ENCODE measurements at places on chromosomes 11 and 22.

DNA sequence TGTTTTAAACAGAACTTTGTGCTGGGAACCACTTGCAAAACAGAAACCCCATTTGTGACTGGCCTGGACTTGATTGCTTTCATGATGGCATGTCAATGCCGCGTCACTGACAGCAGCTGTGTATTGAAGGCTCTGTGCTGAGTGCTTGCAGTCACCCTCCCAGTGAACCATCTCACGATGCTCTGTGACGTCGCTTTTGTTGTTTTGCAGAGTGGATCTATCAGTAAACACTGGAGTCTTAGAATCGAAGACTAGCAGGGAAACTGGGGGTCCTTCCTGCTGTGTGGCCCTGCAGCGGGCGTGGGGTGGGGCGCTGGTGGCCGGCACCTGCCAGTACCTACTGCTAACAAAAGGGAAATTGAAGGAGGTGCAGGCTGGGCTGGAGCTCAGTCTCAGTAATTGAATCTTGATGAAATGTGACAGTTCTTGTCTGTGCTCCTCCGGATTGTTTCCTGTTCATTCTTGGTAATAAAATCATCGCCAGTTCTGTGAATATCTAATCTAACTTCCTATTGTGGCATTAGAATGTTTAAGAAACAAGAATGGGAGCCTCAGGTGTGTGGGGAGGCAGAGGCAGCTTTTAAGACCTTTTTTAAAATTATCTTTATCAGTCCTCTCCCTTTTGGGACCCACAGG lies 50.5 kb upstream of the PARVG start:
- DNase-seq: no peak

- DNase-seq: no peak
Measured at GRCh38 chr11:6681949-6682348, 1.2 kb downstream of the MRPL17 start.

- no peak for DNase-seq
Measured at GRCh38 chr11:101446726-101447125, 137.1 kb downstream of the TRPC6 start.

DNA sequence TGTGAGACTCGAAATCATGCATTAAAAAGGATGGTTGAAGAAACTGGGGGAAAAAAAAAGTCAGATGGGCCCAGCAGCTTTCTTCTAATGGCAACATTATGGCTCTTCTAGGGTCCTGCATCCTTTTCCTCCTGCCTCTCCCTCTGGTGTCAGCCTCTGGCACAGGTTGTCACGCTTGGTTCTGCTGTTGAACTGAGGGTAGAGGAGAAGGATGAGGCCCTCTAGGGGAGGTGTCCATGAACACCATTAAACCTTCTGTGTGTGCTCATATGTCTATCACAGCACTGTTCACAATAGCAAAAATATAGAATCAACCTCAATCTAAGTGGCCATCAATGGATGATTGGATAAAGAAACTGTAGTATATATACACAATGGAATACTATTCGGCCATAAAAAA lies 36.0 kb downstream of the BUD13 start:
- DNase-seq: no peak

- DNase-seq: no peak
Measured at GRCh38 chr11:85281550-85281949, 345.6 kb downstream of the DLG2 start.

DNA sequence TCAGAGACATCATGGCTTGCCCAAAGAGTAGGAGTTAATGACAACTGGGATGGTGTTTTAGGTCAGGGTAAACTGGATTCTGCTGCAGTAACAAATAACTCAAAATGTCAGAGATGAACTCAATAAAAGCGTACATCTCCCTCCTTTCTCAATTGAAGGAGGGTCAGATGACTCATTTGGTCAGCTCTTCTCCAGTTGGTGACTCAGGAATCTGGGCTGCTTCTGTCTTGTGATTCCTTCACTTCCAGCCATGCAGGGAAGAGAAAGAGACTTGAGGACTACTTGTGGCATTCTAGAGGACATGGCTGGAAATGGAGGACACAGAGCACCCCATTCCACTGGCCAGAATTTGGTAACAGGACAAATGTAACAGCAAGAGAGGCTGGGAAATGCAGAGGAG lies 3.2 kb upstream of the SYT13 start:
- DNase-seq: no peak

GRCh38 chr11:46064221-46064620 lies 57.0 kb downstream of the PHF21A start:
- DNase-seq: no peak

GRCh38 chr11:88318017-88318416 lies 19.5 kb downstream of the CTSC start:
- DNase-seq: no peak

- DNase-seq: no peak
Measured at GRCh38 chr11:19701421-19701820, 11.2 kb upstream of the NAV2 start.

DNA sequence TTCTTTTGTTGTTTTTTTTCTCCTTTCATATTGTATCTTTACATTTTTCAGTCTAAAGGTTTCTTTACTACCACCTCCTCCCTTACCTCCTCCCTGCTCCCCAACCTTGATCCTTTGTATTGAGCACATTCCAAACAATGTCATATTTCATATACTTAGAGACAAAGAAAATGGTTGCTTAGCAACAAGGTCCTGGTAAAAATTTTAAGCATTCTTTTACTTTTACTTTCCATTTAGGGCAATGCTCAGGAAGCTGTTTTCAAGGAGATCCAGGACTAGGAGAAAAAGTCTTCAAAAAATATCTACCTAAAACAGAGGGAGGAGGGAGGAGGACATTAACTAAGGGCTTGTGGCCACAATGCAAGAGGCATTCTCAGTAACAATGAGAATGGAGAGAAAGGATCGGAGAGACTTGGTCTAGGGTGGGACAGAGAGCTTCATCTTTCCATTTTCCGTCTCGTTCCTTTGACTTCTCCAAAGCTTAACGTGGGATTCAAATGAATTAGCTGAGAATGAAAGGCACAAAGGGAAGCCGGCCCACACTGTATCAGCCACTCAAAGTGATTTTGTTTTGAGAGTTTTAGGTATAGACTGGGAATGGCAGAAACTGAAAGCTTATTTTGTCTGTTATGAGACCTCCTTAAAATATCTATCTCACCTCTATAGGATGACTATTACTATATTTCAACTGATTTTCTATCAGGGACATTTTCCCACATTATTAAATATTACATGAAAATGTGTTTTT lies 455.7 kb downstream of the RAB38 start:
- DNase-seq: no peak

GRCh38 chr11:70597751-70598625 lies 199.7 kb downstream of the CTTN start:
- no peak for DNase-seq

- DNase-seq: no peak
Measured at GRCh38 chr11:58513747-58514367, 6.0 kb upstream of the OR5B21 start.

DNA sequence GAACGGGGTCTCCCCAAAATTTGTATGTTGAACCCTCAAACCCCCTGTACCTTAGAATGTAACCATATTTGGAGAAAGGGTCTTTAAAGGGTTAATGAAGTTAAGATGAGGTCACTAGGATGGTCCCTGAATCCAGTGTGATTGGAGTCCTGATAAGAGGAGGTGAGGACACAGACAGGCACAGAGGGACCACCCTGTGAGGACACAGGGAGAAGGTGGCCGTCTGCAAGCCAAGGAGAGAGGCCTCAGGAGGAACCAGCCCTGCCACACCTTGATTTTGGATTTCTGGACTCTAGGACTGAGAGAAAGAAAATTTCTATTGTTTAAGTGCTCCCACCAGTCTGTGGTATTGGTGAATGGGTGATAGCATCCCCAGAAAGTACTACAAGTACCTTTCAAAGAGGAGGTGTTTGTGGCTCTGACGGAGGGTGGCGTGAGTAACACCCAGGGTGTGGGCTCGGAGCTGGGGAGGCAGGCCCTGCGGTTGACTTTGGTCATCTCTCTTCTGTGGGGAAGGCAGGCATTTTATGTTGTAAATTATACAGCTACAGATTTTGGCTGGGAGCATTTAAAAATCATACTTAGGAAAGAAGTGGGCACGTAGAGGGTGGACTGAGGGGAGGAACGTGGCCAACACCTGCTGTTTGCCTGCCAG lies 13.8 kb downstream of the MRGPRF start:
- no peak for DNase-seq

- no peak for DNase-seq
Measured at GRCh38 chr22:46429325-46429853, 93.9 kb downstream of the TRMU start.

DNA sequence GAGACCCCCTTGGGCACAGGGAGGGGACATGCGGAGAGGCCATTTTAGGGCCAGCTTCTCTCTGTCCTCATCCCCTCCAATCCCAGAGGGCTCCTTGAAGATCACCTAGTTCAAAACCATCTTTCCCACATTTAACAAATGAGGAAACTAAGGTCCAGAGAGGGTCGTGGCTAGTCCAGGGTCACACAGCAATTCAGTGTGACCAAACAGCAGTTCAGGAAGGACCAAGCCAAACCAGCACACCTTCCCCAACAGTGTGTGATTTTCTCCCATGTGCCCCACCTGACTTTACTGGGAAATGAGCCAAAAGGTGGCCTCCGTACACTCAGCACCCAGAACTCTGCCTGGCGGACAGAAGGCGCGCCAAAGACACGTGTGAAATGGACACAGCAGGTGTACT lies 51.3 kb downstream of the CACNA1I start:
- DNase-seq: no peak

DNA sequence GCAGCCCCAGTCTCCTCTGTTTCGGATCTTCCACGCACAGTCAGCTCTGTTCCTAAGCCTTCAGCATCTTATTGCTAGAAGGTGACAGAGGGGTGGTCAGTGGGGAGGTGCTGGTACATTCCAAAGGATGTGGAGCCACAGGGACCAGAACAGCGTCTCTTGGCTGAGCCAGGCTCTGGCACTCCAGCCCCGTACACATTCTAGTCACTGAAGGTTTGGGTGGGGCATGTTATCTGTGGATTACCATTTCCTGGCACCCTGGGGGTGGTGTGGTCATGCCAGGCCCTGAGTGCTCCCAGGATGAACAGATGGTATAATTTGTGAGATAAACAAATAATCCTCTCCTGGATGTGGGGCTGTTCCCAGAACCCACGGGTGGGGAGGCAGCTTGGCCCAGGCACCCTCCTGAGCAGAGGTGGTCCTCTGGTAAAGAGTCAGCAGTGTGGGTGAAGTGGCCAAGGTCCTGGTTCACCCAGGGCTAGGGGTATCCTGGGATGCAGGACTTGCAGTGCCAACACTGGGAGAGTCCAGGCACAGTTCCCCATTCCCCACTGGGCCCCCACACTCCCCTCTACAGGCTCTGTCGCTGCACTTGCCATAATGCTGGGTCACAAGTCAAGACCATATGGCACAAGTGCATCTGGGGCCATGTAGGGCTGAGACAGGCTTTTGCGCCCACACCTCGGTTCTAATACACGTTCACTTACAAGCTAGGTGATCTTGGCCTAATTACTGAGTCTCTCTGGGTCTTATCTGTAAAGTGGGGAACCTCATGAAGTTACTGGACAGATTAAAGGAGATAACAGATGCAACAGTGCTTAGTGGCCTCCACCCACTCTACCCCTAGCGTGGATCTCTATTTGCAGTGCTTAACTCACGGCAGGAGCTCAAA lies 33.0 kb downstream of the DKK3 start:
- no peak for DNase-seq

DNA sequence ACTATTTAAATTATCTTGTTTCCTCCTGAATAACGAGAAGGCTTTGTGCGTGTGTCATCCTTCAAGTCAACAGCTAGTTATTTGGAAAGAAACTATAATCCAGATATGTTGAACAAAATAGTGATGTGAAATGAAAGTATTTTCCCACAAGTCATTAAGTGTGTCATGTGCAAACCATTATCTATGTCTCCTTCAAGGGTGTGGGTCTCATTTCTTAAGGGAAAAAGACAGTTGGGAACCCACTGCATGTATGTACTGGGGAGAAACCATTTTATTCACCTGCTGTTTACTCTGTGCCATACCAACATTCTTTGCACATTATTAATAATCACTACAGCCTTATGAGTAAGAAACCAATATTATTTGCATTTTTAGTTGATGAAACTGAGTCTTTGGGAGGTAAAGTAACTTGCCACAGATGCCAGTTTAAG lies 145.3 kb upstream of the CTSC start:
- no peak for DNase-seq

DNA sequence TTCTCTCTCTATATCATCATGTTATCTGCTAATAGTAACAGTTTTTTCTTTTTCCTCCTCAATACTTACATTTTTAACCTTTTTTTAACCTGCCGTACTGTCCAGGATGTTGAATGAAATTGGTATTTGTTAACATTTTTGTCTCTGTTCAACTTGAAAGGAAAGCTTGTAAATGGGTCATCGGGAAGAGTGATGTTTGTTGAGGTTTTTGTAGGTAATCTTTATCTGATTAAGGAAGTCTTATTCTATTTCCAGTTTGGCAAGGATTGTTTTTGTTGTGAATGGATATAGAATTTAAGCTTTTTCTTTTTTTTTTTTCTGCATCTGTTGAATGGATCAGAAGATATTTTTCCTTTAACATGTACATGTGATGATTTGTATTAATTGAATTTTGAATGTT lies 8.1 kb upstream of the NNMT start:
- no peak for DNase-seq

DNA sequence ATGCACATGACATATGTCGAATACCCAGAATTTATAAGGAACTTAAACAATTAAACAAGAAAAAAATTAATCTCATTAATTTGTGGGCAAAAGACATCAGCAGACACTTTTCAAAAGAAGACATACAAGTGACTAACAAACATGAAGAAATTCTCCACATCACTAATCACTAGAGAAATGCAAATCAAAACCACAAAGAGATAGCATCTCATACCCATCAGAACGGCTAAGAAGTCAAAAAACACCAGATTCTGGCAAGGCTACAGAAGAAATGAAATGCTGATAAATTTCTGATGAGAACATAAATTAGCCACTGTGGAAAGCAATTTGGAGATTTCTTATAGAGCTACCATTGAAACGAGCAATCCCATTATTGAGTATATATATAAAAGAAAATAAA lies 210.6 kb upstream of the LUZP2 start:
- no peak for DNase-seq

- no peak for DNase-seq
Measured at GRCh38 chr22:29901354-29901753, 18.4 kb downstream of the MTMR3 start.

DNA sequence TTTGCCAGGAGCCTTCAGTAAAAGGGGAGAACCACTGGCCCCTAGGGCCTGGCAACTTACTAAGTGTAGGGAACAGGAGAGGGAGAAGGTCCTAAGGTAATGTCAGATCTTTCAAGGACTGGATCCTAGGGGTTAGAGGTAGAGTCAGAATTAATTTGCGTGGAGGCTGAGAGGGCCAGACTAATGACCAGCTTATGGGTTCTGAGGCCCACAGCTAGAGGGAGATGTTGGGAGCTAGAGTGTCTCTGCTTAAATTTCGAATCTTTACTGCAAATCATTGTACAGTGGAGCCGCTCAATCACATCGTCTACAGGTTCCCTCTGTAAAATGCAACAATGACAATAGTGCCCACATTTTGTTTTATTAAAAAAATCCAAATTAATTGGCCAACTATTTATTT lies 31.4 kb downstream of the CLMP start:
- DNase-seq: no peak

- DNase-seq: no peak
Measured at GRCh38 chr11:7196396-7197146, 55.1 kb upstream of the SYT9 start.

GRCh38 chr22:46368422-46368821 lies 32.9 kb downstream of the TRMU start:
- no peak for DNase-seq
